NCI-H1105 treated with DMSO at 0.1 percent for 48 hours (cell line): ENCODE measurements at places on chromosomes 2 and 18.
A peak's percentile ranks its signal among the peaks of the same experiment; 100 is the strongest.

- DNase-seq: no peak
Observed at GRCh38 chr2:33804155-33804554, 205.1 kb upstream of the FAM98A start.

- no peak for DNase-seq
Observed at GRCh38 chr2:128756365-128756717, 437.7 kb upstream of the HS6ST1 start.

GRCh38 chr2:143893371-143893770 is 626.5 kb downstream of the ZEB2 start:
- no peak for DNase-seq

DNA sequence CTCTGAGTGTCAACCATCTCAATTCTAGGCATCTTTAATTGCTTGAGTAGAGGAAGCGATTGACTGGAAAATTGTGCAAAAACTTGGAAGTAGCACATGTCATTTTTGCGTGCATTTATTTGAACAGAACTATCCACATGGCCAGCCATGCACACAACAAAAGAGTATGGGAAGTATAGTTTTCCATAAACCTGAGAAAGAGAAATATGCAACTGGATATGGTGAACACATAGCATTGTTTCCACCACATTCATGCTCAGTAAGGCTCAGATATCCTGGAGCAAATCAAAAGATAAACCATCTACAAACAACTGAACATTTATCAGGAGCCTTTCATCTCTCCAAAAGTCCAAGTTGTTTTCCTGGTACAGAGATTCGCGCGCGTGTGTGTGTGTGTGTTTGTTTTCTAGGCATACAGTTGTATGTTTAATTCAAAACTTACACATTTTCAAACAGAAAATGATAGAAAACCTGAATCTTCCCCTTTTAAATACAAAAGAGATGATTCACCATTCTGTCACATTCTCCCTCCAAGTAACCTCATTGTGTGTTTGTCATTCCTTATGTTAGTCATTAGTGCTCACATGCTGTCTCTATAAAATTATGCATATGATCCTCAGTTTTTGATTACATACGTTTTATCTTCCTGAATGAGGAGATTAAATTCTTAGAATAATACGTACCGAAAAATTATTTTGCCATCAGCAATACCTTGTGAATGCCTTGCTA is 780.4 kb upstream of the NRXN1 start:
- DNase-seq: no peak

DNA sequence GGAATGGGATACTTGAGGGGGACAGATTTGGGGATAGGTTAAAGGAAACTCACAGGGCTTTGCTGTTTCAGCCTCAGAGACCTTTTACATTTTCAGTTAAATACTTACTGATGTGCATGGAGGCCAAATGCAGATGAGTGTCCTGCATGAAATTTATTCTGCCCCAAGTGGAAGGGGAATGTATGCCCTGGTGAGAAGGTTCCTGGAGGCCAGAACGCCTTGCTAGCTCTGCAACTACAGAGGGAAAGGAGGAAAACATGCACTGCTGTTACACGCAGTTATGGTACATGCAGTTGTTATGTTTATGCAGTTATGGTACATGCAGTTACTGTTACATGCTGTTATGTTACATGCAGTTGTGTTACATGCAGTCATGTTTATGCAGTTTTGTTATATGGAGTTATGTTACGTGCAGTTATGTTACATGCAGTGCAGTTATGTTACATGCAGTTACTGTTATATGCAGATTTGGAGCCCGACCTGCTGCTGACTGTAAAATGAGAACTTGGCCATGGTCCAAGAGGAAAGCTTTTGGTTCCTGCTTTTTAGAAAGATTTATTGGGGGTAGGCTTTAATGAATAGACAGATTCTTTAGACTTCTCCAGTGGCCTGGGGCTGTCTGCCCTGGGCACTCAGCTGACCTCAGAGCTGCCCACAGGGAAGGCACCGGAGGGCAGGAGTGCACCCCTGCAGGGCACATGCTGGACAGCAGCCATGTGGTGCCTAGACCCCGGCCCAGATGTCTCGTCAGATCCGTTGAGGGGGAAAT is 84.1 kb downstream of the LDLRAD4 start:
- peak; percentile 26 for DNase-seq

- no peak for DNase-seq
Observed at GRCh38 chr2:33215299-33215698, 261.1 kb upstream of the RASGRP3 start.

DNA sequence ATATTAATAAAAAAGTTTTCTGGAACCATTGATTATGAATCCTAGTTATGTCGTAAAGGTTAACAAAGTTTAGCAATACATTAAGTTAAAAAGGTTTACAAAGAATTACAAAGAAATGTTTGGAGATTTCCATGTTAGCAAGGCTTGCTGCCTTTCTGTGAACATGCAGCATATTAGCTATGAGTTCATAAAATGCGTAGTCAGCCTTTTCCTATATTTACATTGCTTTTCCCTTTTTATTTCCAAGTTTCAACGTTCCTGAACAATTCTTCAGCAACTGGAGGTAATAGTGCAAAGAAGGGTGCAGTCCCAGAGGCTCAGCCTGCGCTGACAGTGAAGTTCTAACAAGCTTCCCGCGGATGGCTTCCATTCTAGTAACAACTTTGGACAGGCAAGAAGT is 51.6 kb downstream of the WDSUB1 start:
- DNase-seq: no peak

- no peak for DNase-seq
Observed at GRCh38 chr2:241240320-241241004, 52.0 kb downstream of the ANO7 start.

DNA sequence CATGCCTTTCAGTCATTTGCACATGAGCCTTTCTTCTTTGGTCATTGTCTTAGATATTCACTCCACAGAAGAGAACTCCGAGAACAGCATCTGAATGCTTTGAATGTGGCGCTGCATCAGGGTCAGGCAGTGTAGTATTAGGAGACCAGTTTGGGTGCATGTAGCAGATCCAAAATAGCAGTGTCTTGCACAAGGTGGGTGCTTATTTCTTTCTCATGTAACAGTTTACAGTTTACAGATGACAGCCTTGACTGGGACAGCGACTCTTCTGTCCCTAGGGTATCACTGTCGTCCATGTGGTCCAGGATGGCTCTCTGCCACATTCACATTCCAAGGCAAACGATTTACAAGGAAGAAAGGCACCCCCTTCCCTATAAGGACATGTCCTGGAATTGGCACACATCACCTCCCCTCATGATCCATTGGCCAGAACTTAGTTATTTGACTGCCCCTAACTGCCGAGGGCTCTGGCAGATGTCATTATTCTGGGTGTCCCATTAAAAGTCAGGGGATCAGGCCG is 101.0 kb downstream of the STPG4 start:
- DNase-seq: no peak

DNA sequence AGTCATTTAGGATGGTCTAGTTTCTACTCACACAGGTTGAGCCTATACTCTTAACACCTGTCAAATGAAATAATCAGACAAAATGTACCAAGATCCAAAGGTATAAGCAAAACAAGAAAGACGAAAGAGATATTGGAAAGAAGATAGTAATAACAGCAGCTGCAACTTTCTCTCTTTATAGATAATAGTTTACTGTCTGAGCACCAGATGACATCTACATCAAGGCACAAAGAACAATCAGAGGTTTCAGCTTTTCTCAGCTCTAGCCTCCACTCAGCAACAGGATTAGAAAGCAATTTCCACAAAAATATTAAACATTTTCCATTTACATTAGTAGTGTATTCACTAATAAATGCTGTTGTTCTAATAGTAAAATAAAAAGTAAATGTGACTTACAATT is 66.3 kb downstream of the RTTN start:
- no peak for DNase-seq

DNA sequence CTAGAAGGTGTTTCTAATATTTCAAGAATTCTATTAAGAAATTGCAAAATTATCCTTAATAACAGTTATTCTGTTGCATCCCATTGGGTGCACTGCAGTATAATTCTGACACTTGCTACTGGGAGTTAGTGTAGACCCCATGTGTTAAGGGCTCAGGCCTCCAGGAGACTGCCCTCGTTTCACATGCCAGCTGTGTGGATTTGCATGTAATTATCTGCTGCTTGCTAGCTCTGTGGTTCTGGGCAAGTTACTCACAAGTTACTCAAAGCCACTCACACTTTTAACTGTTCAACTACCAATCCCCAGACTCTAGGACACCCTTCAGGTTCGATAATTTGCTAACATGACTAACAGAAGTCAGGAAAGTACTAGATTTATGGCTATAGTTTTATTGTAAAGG is 38.6 kb downstream of the ST6GAL2 start:
- DNase-seq: no peak

- DNase-seq: no peak
Observed at GRCh38 chr2:170284205-170284604, 106.3 kb downstream of the MYO3B start.

DNA sequence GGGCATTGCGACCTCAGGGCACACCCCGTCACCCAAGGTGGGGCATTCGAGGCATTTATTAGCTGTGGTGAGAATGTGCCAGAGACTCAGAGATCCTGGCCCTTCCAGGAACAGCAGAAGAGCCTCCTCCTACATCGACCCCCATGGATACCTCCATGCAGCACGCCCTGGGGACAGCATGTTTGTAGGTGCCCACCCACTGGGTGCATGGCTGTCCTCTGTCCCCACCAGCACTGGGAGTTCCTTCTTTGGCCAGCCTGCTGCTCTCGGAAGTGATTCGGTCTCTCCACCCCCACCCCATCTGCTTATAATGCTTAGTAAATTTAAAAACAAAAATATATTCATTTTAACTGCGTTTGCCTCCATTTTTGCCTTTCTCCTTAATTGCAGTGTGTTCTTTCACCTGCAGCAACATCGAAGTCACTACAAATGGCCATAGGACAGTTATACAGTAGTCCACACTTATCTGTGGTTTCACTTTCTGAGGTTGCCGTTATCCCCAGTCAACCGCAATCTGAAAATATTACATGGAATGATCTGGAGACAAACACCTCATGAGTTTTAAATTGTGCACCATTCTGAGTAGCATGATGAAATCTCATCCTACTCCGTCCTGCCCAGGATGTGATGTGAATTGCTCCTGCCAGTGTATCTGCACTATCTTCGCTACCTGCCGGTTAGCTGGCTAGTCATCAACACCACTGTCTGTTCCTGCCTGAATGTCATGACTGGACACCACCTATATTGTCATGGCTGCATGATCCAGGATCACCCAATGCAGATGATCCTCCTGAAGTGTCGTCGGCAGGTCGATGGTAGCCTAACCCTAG is 29.6 kb upstream of the ZCCHC2 start:
- no peak for DNase-seq

GRCh38 chr2:174697255-174697654 is 67.0 kb downstream of the CHRNA1 start:
- peak; percentile 37 for DNase-seq

GRCh38 chr2:163799807-163800206 is 64.0 kb upstream of the FIGN start:
- no peak for DNase-seq

- no peak for DNase-seq
Observed at GRCh38 chr18:13028869-13029268, 37.7 kb downstream of the CEP192 start.

DNA sequence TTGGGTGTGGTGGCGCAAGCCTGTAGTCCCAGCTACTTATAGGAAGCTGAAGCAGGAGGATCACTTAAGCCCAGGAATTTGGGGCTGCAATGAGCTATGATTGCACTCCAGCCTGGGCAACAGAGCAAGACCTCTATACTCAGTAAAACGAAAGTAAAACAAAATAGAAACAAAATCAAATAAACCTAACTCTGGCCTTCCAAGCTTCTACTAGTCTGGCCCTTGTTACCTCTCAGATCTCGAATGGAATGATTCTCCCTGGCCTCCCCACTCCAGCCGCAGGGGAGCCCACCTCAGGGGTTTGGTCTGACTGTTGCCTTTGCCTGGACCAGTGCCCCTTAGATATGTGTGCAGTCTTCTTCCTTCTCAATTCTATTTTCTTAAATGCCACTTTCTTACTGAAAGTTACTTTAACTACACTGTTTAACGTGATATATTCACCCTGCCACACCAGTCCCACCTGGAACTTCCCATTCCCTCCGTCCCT is 160.0 kb upstream of the GCFC2 start:
- no peak for DNase-seq

DNA sequence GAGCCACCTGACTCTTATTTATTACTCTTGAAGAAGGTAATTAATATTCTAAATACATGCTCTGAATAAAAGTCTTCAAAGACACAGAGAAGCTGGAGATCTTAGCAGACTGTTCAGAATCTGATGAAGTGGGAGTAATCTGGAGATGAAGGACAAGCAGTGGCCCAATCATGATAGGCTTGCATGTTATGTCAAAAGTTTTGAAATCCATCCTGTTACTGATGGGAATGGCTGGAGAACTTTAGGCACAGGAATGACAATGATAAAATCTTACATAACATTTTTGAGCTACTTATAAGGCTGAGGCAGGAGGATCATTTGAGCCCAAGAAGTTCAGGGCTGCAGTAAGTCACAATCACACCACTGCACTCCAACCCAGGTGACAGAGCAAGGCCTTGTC is 2.4 kb upstream of the RIF1 start:
- DNase-seq: no peak

DNA sequence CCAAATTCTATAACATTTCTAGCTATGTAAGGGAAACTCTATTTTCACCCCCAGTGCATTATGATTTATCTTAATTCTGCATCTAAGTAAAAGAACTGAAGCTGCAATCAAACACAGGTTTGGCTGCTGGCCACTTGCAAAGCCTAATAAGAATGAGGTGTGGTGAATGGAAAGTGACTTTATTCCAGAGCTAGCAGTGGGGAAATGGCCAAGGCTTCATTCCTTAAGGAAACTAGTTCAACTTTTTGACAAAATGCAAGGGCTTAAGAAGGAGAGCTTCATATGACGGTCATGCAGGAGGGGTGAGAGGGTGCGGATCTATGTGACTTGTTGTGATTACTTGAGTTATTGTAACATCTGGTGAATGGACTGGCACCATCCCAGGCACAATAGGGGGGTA is 1802.0 kb downstream of the SUCLG1 start:
- DNase-seq: no peak

DNA sequence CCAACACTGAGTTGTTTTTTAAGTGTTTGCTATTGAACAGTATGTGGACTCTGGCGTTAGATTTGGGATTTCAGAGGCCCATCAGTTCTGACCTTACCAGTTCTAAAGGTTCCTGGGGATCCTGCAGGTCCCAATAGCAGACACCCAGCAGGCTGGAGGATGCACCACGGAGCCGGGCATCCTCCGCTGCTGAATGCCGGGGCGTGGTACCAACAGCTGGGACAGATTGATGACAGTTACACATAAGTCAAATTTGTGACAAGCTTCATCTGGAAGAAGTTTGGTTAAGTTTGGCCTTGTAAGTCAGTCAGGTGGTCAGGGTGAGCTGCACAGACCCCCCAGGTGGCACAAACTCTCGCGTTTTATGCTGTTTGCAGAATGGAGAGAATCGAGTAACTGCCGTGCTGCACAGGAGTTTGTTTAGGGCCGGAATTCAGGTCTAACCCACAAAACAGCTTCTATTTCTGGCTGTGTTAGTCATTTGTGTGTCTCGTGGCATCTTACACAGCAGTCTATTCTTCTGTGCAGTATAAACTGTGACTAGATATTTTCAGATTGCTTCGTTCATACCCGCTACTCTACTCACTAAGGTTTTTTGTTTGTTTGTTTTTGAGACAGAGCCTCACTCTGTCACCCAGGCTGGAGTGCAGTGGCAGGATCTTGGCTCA is 19.2 kb downstream of the CTDP1 start:
- DNase-seq: no peak

- peak; percentile 41 for DNase-seq
Observed at GRCh38 chr2:16664052-16664731, 1.4 kb downstream of the CYRIA start.

GRCh38 chr2:180657054-180657453 is 323.4 kb upstream of the UBE2E3 start:
- DNase-seq: no peak

- DNase-seq: no peak
Observed at GRCh38 chr18:36179562-36180355, 7.5 kb upstream of the MOCOS start.

- DNase-seq: no peak
Observed at GRCh38 chr2:144645083-144645778, 125.3 kb upstream of the ZEB2 start.
